NCI-H1694 treated with DMSO at 0.1 percent for 48 hours (cell line): ENCODE measurements at places on chromosomes 2 and 18.

DNA sequence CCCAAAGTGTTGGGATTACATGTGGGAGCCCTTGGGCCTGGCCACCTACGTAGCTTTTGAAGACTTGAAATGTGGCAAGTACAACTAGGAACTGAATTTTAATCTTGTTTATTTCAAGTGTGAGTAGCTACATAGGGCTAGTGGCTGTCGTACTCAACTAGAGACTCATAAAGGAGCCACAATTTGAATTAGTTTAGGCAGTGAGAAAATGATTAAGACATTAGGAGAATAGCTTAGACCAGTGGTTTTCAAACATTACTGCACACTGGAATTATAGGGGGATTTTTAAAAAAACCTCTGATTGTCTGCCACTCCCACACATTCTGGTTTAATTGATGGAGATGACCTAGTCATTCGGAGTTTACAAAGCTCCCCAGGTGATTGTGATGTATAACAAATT lies 127.1 kb downstream of the FMNL2 start:
- DNase-seq, result no peak

GRCh38 chr2:166560022-166560421 lies 66.0 kb upstream of the SCN7A start:
- DNase-seq, result no peak

- DNase-seq, result no peak
Measured at GRCh38 chr18:79948719-79949411, 2.6 kb downstream of the SLC66A2 start.

GRCh38 chr2:198490748-198491147 lies 686.4 kb downstream of the PLCL1 start:
- DNase-seq, result no peak

DNA sequence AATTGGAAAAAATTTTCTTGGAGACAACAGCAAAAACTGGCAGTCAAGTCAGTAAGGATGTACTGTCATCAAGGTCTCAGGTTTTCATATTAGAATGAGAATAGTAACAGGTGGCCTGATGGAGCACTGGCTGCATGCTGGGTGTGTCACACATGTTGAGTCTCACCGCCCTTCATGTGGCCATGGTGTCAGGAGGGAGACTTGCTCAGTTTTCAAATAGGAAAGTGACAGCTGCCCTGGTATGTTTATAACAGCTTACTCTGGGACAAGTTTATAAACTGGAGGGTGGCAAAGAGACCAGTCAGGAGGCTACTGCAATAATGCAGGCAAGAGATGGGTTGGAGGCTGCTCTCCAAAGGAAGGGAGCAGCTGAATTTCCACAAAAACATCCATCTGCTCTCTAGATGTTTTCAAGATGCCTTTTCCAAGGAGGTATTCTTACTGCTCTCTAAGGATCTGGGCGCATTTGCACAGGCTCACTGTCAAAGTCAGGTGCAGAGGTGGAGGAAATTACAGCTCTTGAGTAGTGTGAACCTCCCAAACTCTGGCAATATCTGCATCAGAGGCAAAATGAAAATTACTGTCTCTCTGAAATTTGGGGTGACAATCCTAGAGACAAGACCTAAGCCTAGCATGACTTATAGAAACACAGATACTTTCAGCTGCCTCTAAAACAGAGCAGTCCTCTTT lies 321.9 kb upstream of the RAB12 start:
- no peak for DNase-seq
